ENCODE measurements at places on chromosomes 13 and 19. TPM values are rescaled to one million over a fixed set of nuclear protein-coding genes. Genes with fewer than 3 reads are reported as not detected.

The NLRP4 gene
- total RNA-seq, result 0.06 TPM

The PIAS4 gene
- total RNA-seq, result 25.0 TPM

The ADM5 gene
- 2.1 TPM for total RNA-seq

- peak; percentile 72 for DNase-seq
- H3K36me3 ChIP-seq, result peaks cover 23% of the 10 kb centered on the region
- no peak overlapping the region for H3K4me3 ChIP-seq
Measured at GRCh38 chr19:37227996-37228395, 10.0 kb downstream of the ZNF383 start.

DNA sequence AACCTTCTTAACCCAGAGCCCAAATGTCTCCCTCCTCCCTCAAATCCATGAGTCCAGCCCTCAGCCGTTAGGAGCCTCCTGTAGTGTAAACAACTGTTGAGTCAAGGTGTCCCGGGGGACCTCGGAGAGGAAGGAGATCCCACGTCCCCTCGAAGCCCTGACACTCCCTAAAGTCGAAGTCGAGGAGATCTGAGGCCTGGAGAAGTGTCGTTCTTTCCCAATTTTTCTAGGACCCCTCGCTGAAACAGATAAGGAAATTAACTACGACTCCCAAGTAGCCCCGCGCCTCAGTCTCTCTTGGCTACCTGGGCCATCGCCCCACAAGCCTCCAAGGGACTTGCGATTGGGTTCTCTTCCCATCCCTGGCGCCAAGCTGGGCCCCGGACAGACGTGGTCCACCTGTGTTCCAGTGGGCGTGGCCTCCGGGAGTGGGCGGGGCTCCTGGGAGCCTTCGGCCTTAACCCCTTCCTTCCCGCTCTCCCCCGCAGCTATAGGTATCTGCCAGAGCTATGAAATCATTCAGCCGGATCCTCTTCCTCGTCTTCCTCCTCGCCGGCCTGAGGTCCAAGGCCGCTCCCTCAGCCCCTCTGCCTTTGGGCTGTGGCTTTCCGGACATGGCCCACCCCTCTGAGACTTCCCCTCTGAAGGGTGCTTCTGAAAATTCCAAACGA lies 869 bp downstream of the GFY start:
- H3K36me3 ChIP-seq, result no peaks in the 10 kb centered on the region
- no peak overlapping the region for H3K27ac ChIP-seq
- H3K4me3 ChIP-seq, result no peak overlapping the region
- H3K4me1 ChIP-seq, result peaks cover 5% of the 10 kb centered on the region
- no peak for DNase-seq
- H3K27me3 ChIP-seq, result peaks cover 69% of the 10 kb centered on the region

DNA sequence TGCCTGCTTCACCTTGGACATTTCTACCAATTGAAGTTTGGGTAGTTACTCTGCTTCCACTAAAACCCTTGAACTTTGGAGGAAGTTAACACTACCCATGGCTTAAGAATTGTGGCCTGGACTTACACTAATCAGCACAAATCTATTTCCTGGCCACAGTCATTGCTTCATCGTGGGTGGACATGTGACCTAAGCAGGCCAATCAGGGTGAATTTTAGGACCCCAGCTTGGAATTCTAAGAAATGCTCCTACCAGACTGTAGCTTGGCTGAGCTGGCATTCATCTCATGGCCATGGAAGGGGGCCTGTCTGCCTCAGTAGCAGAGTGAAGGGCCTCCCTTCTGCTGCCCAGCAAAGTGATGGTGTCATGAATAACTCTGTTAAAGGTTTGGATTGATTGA lies 58.3 kb upstream of the SLC15A1 start:
- H3K4me1 ChIP-seq, result no peaks in the 10 kb centered on the region
- peaks cover 5% of the 10 kb centered on the region for H3K36me3 ChIP-seq
- no peak overlapping the region for H3K27ac ChIP-seq
- no peak overlapping the region for H3K4me3 ChIP-seq
- DNase-seq, result no peak
- H3K27me3 ChIP-seq, result no peaks in the 10 kb centered on the region

- no peaks in the 10 kb centered on the region for H3K36me3 ChIP-seq
- no peak overlapping the region for H3K27ac ChIP-seq
- no peak for DNase-seq
- no peaks in the 10 kb centered on the region for H3K4me1 ChIP-seq
Measured at GRCh38 chr13:66655847-66656454, 574.2 kb downstream of the PCDH9 start.

The TMEM143 gene
- total RNA-seq, result 9.2 TPM

DNA sequence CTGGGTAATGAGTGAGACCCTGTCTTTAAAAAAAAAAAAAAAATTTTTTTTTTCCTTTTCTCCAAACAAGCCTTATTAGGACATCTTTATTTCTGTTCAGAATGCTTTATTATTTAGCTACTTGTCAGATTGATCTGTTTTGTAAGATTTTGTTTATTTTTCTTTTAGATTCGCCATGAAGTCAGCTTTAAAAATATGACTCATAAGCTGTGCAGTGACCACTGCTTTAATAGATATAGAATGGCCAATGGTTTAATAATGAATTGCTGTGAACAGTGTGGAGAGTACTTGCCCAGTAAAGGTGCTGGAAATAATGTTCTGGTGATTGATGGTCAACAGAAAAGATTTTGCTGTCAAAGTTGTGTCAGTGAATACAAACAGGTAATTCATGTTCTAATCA lies 47.7 kb downstream of the ZMYM2 start:
- peaks cover 33% of the 10 kb centered on the region for H3K36me3 ChIP-seq
- H3K4me3 ChIP-seq, result no peak overlapping the region
- H3K27me3 ChIP-seq, result no peaks in the 10 kb centered on the region
- no peaks in the 10 kb centered on the region for H3K4me1 ChIP-seq
- no peak overlapping the region for H3K27ac ChIP-seq

- no peak for DNase-seq
Measured at GRCh38 chr19:17125062-17125727, 49.6 kb downstream of the MYO9B start.

The ELAVL3 gene
- total RNA-seq, result 0.22 TPM

The KLK14 gene
- total RNA-seq, result 0.22 TPM

The TIMM44 gene
- total RNA-seq, result 57.8 TPM

GRCh38 chr19:49340069-49340864 lies 5.1 kb downstream of the CD37 start:
- no peaks in the 10 kb centered on the region for H3K36me3 ChIP-seq
- DNase-seq, result peak; percentile 75
- H3K4me1 ChIP-seq, result no peaks in the 10 kb centered on the region
- no peaks in the 10 kb centered on the region for H3K27me3 ChIP-seq
- H3K4me3 ChIP-seq, result peak overlapping the region; percentile 67
- H3K27ac ChIP-seq, result peak overlapping the region; percentile 96

DNA sequence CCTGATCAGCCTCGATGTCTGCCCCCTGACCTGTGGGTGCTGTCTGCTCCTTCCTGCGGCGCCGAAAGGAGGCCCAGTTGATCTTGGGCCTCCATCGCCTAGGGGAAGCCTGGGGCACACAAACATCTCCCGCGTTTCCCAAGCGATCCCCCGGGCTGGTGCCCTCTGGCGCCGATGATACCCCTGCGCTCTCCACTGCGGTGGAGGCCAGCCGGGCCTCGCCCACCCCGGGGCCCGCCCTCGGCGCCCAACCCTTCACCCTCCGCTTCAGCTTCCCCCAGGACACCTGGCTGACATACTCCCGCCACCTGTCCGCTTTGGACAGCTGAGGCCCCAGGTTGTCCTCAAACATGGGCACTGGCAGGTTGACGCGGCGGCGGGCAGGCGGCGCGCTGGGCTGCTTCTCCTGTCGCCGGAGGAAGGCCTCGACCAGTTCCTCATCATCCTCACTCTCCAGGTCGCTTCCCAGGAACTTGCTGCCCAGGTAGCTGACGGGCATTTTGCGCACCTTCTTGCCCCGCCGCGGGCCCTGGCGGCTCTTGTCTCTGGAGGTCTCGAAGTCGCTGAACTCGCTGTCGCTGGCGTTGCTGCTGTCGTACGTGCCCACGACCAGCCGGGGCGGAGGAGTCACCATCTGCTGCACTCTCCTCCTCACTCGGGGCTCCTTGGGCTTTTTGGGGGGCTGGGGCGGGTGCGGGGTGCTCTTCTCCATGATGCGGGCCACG lies 1.3 kb downstream of the CCDC8 start:
- no peaks in the 10 kb centered on the region for H3K27me3 ChIP-seq
- no peaks in the 10 kb centered on the region for H3K36me3 ChIP-seq
- H3K27ac ChIP-seq, result no peak overlapping the region
- peaks cover 5% of the 10 kb centered on the region for H3K4me1 ChIP-seq
- H3K4me3 ChIP-seq, result peak overlapping the region; percentile 72

DNA sequence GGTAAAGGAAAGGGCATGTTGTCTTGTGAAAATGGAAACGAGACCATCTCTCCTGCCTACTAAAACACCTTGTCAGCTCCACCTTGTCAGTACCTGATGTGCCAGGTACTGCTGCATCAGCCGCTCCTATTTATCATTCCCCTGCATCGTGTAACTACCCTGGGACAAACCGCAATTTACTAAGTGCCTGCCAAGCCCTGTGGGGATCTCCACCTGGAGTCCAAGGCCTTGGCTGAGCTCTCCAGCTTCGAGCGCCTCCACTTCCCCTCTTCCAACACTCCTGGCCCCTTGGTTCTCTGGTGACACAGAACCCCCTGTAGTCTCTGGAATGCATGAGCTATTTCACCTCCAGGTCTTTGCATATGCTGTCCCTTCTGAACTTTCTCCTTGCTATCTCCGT lies 25.9 kb upstream of the CCNP start:
- no peaks in the 10 kb centered on the region for H3K4me1 ChIP-seq
- H3K4me3 ChIP-seq, result no peak overlapping the region
- DNase-seq, result no peak
- H3K36me3 ChIP-seq, result peaks cover 4% of the 10 kb centered on the region
- H3K27me3 ChIP-seq, result no peaks in the 10 kb centered on the region

The ZNF221 gene
- total RNA-seq, result 6.2 TPM

GRCh38 chr13:61286148-61286745 lies 129.4 kb downstream of the PCDH20 start:
- H3K36me3 ChIP-seq, result no peaks in the 10 kb centered on the region
- H3K4me3 ChIP-seq, result no peak overlapping the region
- H3K4me1 ChIP-seq, result no peaks in the 10 kb centered on the region
- no peak overlapping the region for H3K27ac ChIP-seq
- no peaks in the 10 kb centered on the region for H3K27me3 ChIP-seq

The ZFP14 gene
- total RNA-seq, result 7.3 TPM
